Immature natural killer cell (primary cell): ENCODE measurements at places on chromosomes 3 and 15. TPM values are rescaled to one million over a fixed set of nuclear protein-coding genes. Genes with fewer than 3 reads are reported as not detected.

The MAGEF1 gene
- polyA plus RNA-seq: 30.1 TPM

DNA sequence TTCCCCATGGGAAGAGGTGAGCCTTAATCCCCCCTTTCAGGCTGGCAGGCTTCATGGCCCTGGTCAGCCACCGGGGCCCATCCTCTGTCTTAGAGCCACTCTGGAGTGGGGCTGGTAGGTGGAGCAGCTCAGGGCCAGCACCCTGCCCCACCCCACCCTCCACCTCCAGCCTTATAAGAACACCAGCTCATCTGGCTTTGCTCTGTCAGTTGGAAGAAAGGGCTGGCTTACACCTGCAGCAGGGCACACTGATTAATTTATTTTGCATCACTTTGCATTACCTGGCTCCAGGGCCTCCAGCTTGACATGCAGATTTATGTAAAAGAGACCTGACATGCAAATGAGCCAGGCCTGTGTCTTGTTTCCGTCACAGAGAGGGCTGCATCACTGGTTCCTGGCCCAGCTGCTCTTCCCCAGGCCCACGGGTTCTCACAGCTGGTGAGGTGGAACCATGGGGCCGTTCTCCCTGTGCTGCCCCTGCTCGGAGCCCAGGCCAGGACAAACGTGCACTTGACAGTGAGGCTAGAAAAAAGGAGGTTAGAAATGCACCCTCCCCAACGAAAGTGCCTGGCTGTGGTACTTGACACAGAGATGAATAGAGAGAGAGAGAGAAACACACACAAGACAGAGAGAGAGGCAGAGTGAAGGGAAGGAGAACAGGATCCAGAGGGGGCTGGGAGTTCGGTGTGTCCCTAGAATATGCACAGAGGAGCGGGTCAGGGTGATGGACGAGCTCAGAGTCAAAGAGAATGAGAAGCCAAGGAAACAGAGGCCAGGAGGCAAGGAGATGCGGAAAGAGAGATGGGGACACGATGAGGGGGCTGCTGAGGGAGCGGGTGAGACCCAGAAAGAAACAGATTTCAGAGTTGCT, 44.5 kb upstream of the MAGEF1 start:
- no peak for DNase-seq

DNA sequence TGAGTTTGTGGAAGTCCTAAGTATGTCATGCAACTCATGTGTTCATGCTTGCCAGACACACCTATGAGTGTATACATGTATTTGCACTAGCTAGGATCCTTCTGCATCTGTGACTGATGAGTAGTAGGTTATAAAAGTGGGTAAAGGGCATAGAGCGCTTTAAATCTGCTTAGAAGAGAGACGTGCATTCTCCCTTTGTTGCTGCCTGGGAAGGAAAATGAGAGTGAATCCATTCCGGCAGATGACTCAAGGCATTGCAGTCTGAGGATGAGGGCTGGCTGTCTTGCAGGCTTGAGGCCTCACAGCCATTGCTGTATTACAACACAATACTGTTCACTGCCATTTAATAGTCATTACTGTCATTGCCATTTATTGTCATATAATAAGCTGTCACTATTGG, 120.8 kb upstream of the UMPS start:
- no peak for DNase-seq

DNA sequence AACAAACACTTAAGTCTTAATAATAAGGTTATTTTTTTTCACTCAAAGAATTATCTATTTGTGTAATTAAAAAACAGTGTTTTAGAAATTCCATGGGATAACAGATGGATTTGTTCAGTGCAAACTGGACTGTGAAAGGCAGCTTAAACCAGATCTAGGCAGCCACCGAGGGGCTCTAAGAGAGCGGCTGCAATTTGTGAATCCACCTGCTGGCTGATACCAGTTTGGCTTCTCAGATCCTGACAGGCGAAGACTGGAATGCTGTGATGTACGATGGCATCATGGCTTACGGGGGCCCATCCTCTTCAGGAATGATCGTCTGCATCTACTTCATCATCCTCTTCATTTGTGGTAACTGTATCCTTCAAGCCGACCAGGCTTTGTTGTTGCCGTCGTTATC, 119.6 kb downstream of the CHDH start:
- DNase-seq: no peak

GRCh38 chr15:90585863-90586262, 56.1 kb downstream of the CRTC3 start:
- no peak for DNase-seq

- no peak for DNase-seq
These were observed 25.9 kb downstream of the RFTN1 start for GRCh38 chr3:16487511-16488175.

DNA sequence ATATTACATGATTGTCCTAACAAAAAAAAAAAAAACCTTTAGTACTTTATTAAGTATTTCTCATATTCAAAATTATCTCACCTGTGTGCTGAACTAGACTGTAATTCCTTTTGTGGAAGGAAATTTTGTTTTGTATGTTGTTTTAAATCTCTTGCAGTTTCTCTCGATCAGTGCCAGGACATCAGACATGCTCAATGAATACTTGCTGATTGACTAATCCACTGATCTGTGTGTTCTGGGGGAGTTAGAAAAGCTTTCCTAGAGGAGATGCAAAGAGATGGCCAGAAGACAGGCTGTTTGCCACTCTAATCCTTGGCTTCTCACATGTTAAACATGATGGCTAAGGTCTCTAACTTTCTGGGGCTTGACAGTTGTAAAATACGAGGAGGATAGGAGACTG, 233.3 kb upstream of the NR2E3 start:
- DNase-seq: no peak

- DNase-seq: no peak
These were observed 216.0 kb downstream of the TLE3 start for GRCh38 chr15:69881766-69882165.

DNA sequence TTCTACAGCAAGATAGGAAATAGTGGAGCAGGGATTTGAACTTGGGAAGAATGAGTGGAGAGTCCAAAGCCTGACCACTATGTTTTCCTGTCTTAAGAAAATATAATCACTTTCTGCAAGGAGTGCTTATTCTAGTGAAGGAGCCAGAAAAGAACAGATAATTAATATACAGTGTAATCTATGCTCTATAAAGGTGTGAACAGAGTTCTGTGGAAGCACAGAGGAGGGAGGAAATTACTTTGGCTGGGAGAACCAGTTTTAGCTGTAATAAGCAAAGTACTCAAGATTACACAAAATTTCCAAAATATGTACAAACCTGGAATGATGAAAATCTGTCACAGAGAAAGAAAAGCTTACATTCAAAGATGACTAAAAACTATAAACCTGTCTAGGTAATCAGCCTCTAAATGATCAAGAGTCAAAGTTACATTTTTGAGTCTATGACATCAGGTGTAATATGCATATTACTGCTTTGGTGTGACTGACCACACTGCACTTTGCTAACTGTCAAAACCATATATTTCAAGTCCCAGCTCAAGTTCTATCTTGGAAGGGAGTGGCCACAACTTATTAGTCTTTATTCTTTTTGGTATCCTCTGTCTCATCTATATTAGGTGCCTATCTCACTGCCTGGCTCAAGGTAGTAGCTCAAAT, 40.7 kb upstream of the MB21D2 start:
- DNase-seq: no peak

The TLR9 gene
- not detected for polyA plus RNA-seq

DNA sequence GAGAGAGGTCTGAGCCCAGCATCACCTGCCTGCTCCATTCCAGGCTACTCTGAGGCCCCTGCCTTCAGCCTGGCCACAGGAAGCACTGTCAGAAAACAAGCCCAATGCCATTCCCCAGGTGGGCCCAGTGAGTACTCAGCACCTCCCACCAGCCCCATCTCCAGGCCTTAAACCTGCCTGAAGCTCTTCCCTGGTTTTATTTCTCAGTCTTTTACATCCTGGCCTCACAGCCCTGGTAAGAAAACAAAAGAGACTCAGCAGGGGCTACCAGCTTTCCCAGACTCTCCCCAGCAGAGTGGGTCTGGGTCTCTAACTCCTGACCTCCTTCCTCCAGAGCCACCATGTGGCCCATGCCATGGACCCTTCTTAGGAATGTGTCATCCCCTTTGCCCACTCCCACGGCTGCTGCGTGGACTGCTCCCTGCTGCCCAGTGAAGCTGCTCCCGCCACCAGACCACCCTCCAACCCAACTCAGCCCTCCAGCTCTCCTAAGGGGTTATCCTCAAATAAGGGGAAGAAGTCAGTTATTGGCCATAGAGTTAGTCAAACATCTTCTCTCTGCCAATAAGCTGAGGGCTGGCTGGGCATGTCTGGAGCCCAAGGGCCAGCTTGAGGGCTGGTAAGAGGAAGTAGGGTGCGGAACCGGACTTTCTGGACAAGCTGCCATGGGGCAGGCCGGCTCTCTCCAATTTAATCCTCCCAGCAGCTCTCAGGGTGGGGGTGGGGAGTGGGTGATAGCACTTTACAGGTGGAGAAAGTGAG, 116.7 kb upstream of the LINGO1 start:
- DNase-seq: no peak

- DNase-seq: no peak
These were observed 47.8 kb downstream of the ATP13A4 start for GRCh38 chr3:193506921-193507320.

DNA sequence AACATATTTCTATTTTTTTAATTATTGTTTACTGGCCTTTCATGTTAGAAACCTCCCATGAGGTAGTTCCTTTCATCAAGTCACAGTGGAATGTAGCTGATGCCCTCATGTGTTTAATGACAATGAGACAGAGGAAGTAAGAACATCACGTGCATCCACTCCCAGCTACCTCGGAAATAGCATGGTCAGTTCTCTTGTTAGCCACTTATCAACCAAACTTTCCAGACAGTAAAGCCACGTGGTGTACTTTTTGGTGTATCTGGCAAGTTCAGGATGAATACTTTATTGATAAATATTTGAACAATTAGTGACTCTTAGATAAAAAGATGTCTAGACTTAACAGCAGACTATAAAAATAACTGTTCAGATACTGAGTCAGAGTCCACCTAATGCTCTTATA, 781.7 kb downstream of the MECOM start:
- no peak for DNase-seq

The COL6A5 gene
- polyA plus RNA-seq: not detected

The SENP8 gene
- polyA plus RNA-seq: 0.67 TPM

The EFL1 gene
- polyA plus RNA-seq: 9.4 TPM

The EAF1 gene
- 14.6 TPM for polyA plus RNA-seq

DNA sequence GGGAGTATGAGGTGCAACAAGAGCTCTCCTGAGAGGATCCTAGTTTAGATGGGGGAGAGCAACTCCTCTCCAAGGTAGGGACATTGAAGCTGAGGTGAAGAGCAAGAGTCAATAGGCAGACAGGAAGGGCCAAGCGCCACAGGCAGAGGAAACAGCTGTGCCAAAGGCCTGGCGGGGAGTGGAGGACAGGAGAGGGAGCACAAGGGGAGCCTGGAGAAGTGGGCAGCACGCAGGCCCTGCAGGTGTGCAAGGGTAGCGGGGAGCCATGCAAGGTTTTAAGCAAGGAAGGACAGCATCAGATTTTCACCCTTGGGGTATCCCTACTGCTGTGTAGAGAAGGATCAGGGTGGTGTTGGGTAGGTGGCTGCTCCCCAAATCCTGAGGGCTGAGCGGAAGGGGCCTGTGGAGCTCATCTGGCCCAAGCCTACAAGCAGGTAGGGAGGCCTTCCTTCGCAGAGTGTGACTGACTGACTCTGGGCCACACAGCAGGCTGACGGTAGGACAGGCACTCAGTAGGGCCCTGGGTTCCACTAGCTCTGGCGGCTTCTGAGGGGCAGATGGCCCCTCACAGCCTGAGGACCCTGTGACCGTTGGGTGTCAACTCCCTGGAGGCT, 13.3 kb downstream of the CHST13 start:
- DNase-seq: no peak

DNA sequence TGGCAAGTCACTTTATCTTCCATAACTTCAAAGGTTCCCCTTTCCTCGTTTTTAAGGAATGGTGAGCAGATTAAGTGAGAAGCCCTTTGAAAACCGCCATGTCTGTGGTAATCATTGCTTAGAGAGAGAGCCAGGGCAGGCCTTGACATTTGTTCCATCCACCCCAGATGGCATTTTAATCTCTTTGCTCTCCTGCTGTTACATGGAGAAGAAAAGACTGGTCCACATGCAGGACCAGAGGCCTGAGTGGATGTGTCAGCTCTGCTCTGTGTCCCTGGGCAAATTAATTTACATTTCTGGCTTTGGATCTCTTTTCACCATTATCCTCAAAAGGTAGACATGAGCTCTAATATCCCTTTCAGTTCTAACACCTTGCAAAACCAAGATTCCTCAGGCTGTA, 157.3 kb upstream of the LPP start:
- no peak for DNase-seq

- no peak for DNase-seq
These were observed 106.2 kb upstream of the CHMP2B start for GRCh38 chr3:87120881-87121280.

The C3orf22 gene
- not detected for polyA plus RNA-seq

GRCh38 chr3:63849175-63849574, 14.4 kb downstream of the THOC7 start:
- DNase-seq: no peak

DNA sequence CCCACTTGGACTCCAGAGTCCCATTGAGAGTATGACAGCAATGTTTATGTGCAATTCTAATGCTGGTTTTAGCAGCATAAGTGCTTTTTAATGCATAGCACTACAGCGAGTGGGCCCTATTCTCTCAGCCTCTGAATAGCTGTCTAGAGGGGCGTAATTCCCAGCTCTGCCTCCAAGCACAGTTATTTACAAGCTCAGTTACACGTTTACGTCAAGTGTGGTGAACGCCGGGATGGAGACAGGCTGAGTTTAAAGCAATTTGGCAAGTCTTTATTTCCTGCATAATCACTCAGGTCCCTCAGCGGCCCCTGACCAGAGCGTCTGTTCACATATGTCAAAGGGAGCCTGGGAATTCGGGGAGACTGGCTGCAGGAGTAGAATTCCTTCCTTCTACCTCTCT, 43.9 kb downstream of the SOX14 start:
- DNase-seq: no peak

- peak; percentile 92 for DNase-seq
These were observed at the start of gene OPA1 for GRCh38 chr3:193592841-193593667. Gene OPA1, plus strand, starts transcription at chr3:193593208. Its CDS starts 170 bp downstream, at chr3:193593378.

GRCh38 chr3:79414806-79415205, 353.0 kb downstream of the ROBO1 start:
- DNase-seq: no peak

The QARS1 gene
- polyA plus RNA-seq: 94.8 TPM

DNA sequence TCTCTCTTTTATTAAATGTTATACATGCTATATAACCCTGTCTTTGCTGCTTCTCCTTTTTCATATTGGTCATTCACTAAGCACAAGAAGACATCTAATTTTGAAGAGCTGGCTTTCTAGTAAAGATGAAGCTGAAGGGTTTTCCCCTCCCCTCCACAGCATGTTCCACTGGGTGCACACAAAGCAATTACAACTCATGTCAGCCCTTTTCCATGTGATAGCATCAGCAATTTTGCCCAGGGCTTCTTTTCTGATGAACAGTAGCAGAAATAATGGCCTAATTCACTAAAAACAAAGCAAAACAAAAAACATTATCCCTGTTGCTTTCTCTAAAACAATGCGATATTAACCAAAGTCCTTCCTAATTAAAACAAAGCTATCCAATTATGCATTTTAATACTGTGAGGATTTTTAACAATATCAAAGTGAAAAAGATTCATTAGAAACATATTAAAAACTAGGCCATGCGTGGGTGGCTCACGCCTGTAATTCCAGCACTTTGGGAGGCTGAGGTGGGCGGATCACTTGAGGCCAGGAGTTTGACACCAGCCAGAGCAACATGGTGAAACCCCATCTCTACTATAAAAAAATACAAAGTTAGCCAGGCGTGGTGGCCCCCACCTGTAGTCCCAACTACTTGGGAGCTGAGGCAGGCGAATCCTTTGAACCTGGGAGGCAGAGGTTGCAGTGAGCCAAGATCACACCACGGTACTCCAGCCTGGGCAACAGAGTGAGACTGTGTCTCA, 12.2 kb upstream of the PIK3R4 start:
- no peak for DNase-seq

GRCh38 chr15:52220251-52220650, 29.1 kb upstream of the GNB5 start:
- no peak for DNase-seq
